Activated T-cell treated with anti-CD3 and anti-CD28 coated beads for 1 hour (primary cell): ENCODE measurements at places on chromosomes 3 and 15.

GRCh38 chr3:81521855-81522254 lies 239.6 kb downstream of the GBE1 start:
- DNase-seq = no peak

DNA sequence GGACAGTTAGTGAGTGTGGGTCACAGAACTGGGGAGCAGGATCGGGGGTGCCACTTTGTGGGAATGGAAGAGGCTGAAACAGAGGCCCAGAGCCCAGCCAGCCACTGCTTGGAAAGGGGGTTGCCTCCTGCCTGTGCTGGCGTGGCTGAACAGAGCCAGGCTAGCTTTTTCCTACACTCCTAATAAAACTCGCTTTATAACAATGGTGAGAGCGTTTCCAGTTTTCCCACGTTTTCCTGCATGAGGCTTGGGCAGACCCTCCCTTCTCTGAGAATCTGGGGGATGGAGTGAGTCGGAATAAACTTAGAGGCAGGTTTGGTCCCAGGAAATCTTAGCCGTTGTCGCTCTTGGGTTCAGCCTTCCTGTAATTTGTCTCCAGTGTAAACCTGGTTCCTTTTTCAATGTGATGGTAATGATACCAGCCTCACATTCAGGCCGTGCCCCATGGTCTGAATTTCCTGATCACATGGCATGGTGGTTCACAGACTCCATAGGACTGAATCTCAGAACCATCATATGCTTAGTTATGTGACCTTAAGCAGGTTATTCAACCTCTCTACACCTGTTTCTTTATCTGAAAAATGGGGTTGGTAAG lies 6.5 kb upstream of the FGD5 start:
- DNase-seq = no peak

- DNase-seq = no peak
Observed at GRCh38 chr3:141542202-141542969, 55.6 kb downstream of the RASA2 start.

GRCh38 chr3:104887069-104887468 lies 479.6 kb upstream of the ALCAM start:
- no peak for DNase-seq

- DNase-seq = no peak
Observed at GRCh38 chr15:80259942-80260510, 8.0 kb upstream of the CTXND1 start.

GRCh38 chr15:56883088-56883487 lies 35.4 kb upstream of the TCF12 start:
- DNase-seq = no peak

DNA sequence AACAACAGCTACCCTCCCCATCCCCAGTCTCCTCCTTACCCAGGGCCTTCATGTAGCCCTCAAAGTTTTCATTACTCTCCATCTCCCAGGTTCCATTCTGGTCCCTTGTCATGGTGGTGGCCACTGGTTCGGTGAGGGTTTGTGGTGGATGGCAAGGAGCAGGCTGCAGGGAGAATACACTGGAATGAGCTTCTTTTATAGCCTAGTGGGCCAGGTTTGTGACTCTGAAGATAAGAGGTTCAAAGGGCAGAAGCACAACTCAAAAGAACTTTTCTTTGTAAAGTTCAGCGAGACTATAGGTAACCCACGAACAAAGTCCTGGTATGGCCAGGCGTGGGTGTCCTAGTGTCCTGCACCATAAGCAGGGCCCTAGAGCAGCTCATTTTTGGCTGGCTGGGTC lies at the start of gene RBP2:
RBP2 (minus strand) TSS at position 169 of the 400 bp plus-strand sequence; CDS start at position 112, 57 bp downstream.
- no peak for DNase-seq

DNA sequence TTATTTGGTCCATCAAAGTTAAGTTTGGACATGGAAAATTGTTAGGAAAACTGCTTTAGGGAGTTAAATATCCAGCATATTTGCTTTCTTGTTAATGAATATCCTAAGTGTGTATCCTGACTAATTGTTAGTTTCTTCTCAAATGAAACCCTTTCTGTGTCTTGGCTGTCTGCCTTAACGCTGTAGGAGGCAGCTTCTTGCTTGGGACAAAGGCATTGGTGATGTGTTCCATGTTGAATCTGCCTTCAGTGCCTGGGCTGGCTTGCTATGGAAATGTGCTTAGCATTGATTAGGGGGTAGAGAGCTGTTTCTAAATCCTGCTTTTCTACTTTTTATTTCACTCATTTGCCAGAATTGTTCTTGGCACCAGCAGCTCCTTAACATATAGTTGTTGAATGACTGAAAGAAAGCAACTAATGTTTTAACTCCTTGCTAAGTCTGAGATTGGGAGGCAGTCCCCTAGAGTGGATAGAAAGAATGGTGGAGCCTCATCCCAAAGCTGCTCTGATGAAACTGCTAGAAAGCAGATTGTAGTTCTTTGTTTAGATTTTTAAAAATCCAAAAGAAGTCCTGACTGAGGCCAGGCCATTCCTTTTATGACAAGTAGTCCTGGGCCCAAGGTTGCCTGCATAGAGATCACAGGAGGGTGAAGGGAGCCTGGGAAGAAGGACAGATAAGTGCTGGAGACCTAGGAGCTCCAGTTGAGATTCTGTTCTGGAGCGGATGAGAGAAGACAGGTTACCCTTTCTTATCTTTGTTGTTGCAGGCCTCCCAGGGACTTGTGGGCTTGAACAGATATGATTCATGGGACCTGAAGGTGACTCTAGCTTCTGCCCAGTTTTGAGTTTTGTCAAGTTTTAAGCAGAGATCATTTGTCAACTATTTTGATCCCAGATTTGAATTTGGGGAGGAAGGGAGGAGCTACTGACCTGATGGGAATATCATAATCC lies 39.3 kb downstream of the OXNAD1 start:
- no peak for DNase-seq

- no peak for DNase-seq
Observed at GRCh38 chr3:22039161-22039560, 288.2 kb upstream of the ZNF385D start.

DNA sequence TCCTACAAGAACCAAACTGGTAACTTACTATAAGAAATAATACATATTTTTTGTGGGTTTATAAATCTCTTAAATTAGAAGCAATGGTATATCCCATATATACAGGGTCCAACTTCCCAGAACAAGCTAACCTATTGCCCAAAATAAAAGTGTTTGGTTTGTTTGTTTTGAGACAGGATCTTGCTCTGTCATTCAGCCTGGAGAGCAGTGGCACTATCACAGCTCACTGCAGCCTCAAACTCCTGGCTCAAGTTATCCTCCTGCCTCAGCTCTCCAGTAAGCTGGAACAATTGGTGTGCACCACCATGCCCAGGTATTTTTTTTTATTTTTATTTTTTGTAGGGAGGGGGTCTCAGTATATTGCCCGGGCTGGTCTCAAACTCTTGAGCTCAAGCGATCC lies 135.4 kb downstream of the TFDP2 start:
- no peak for DNase-seq

GRCh38 chr3:59082106-59082505 lies 32.3 kb upstream of the CFAP20DC start:
- DNase-seq = no peak

DNA sequence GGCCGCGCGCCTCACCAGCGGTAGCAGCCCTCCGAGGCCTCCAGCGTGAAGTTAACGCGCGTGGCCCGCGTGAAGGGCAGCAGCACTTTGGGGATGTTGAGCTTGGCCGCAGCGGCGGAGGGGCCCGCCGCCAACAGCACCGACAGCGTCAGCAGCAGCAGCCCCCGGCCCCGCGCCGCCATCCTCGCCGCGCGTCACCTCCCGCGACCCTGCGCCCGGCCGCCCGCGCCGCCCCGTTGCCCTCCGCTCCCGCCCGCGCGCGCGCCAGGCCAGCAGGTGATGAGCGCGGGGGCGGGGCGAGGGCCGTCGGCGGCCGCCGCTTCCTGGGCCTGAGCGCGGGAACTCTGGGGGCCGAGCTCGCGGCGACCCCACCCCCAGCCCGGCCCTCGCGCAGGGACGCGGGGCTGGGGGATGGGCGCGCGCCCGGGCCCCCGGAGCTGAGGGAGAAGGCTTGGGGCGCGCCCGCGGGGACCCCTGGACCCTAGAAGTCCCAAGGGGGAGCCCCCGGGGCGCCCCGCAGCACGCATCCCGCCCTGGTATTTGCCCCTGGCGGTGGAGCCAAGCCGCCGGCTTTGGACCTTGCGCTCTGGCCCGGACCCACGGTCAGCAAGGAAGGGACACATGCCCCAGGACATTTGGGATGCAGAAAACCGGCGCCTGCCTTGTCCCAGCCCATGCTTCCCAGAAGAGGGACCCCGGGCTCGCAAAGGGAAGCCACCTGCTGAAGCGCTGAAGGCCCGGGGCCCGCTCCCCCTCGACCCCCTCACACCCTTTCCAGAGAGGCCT lies at the start of gene NUP210:
NUP210 (minus strand) TSS at position 278 of the 786 bp plus-strand sequence; CDS start at position 182, 96 bp downstream.
- DNase-seq = peak; percentile 36

DNA sequence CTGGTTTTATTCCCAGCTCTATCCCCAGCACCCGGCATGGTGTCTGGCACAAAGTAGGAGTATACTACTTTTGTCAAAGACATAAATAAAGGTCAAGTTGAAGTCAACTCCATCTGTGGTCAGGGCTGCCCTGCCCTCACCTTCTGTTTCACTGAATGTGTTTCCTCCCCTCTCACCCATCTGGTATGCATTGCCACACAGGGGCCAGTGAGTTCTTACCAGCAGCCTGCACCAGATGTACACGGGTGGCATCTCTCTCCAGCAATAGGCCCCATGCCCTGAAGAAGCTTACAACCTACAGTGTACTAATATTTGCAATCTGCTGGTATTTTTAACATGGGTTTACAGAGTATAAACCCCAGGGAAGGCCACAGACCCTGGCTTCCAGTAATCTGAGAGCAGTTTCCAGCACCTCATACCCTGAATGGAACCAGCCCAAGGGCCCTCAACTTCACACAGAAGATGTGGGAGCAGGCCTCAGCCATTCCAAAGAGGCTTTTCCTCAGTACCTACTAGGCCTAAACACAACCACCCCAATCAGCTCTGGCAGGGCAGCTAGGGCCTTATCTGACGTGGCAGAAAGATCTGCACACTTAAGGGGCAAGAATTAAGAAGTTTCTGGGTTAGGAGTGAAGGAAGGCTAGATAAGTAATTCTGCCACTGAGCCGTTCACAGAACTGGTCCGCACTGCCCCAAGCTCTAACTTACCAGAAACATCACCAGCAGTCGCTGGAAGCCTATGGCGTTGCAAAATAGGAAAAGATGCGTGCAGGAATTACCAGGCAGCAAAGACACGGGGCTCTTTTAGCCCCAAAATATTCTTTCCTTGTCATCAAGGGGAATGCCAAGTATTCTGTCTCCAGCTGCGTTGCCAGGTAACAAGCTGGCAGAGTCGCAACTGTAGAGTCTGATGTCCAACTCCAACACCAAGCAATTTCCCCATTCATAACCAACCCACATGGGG lies 2.1 kb downstream of the IDH2 start:
- DNase-seq = no peak

GRCh38 chr3:131338948-131339640 lies 42.5 kb upstream of the NUDT16 start:
- DNase-seq = no peak

- DNase-seq = no peak
Observed at GRCh38 chr3:133984975-133985374, 44.8 kb downstream of the SLCO2A1 start.

DNA sequence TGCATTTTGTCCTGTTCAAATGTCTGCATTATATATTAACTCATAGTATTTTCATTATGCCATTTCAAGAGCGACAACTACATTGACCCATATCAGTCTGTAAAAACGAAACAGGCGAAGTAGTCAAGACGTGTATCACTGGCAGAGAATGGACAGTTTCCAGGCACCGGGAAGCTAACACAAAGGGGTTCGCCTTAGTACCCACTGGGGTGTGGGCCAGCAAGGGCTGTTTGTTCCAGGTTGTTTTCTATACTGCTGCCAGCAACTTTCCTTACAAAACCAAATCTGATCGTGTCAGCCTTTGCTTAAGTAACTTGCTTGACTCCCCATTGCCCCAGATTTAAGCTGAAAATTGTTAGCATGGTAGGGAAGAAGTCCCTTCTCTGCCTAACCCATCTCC lies 87.1 kb downstream of the CGNL1 start:
- DNase-seq = no peak

- no peak for DNase-seq
Observed at GRCh38 chr3:189954733-189955665, 165.7 kb downstream of the P3H2 start.

GRCh38 chr3:183252973-183253527 lies at the start of gene B3GNT5:
Gene B3GNT5, plus strand, starts transcription at chr3:183253253. Its CDS starts 16,546 bp downstream, at chr3:183269799.
- no peak for DNase-seq

GRCh38 chr15:32682977-32683630 lies 34.7 kb upstream of the GREM1 start:
- no peak for DNase-seq

GRCh38 chr15:66756295-66756694 lies 54.3 kb downstream of the SMAD6 start:
- DNase-seq = no peak

DNA sequence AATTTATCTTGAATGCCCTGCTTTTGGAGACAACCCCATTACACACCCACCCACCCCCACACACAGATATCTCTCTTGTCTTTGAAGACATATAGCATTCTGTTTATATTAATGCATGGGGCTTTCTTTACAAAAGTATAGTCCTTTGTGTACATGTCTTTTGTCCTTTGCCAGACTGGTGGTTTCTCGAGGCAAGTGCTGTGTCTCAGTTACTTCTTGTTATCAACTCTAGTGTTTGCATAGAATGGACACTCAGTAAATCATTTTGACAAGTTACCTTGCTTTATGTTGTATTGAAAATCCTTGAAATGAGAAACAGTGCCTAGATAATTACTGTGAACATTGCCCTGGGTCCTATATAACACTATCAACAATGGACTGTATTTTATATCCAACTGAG lies 33.9 kb downstream of the KBTBD8 start:
- DNase-seq = no peak

- DNase-seq = no peak
Observed at GRCh38 chr15:75231836-75232235, 26.3 kb upstream of the GOLGA6C start.

DNA sequence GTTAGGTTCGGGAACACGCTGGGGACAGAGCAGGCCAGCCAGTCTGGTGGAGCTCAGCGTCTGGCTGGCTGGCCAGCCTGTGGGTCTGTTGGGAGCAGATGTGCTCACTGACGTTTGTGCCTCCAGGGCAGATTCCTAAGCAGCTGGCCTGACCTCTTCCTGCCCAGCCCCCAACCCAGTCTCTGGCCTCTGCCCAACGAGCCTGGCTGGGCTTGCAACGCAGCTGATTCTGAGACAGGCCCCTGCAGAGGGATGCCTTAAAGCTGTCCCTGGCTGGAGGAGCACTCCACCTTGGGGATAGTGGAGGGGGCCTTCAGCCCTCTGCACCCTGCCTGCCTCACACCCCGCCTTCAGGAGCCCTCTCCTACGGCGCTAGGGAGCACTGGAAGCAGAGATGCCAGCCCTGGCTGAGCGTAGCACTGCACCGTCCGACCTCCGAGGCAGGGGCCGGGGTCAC lies 46.0 kb downstream of the KLF13 start:
- DNase-seq = no peak

GRCh38 chr3:66499881-66500575 lies 794 bp downstream of the LRIG1 start:
- DNase-seq = no peak
